HepG2 (cell line): ENCODE measurements at places on chromosomes 1 and 21. TPM values are rescaled to one million over a fixed set of nuclear protein-coding genes. Genes with fewer than 3 reads are reported as not detected.

GRCh38 chr1:158117854-158118704 is 62.6 kb upstream of the CD1D start:
- no peak overlapping the region for H3K4me3 ChIP-seq
- peak; percentile 28 for DNase-seq
- no peaks in the 10 kb centered on the region for H3K4me1 ChIP-seq
- no peaks in the 10 kb centered on the region for H3K36me3 ChIP-seq
- H3K27me3 ChIP-seq = no peaks in the 10 kb centered on the region; the same call in 1 of the 2 replicates

DNA sequence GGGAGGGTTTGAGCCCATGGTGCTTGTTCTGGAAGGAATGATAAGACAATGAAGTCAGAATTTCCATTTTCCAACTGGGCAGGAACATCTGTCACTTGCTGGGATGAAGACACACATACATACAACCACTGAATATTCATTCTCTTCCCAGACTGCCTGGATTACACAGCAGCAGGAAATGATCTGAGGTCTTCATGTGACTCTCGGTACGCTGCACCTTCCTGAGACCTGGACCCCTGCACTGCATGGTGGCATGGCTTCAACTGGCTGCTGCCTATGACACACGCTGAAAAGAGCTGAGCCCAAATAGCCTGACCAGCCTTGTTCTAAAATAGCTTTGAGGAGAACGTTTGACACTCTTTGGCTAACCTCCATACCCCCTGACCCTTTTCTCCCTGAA is 150.6 kb downstream of the GABPA start:
- no peak overlapping the region for H3K4me3 ChIP-seq
- DNase-seq = no peak
- no peak overlapping the region for H3K27ac ChIP-seq
- no peaks in the 10 kb centered on the region for H3K27me3 ChIP-seq
- H3K4me1 ChIP-seq = peaks cover 44% of the 10 kb centered on the region
- H3K36me3 ChIP-seq = peaks cover 11% of the 10 kb centered on the region; the same call in 1 of the 3 replicates

DNA sequence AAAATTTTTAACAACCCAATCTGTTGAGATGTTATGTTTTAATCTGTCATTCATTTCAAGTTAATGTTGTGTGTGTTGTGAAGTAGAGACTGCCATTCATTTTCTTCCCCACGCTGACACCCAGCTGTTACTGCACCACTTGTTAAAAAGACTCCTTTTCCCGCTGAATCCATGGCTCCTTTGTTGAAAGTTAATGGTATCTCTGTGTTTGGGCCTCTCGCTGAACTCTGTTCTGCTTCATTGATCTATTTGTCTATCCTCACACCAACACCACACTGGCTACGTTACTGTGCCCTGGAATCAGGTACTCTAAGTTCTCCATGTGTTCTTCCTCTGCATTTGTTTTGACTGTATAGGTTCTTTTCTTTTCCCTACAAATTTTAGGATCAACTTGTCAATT is 58.2 kb downstream of the PDE9A start:
- H3K4me1 ChIP-seq = peaks cover 58% of the 10 kb centered on the region
- no peaks in the 10 kb centered on the region for H3K27me3 ChIP-seq
- no peak overlapping the region for H3K4me3 ChIP-seq
- no peaks in the 10 kb centered on the region for H3K36me3 ChIP-seq
- DNase-seq = peak; percentile 90

DNA sequence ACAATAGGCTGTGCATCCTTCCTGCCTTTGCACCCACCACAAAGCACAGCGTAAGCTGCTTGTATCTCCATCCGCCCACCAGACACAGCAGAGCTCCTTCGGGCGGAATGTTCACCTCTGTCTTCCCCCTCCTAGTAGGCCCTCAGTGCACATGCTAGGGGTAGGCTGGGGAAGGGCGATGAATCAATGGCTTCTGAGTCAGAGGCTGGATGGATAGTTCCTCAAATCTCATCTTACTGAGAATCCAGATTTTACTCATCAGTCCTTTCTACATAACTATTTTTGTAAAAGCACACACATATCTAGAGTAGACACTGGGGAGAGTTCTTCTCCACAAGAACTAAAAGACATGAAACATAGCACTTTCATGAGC is 73.8 kb downstream of the BCAR3 start:
- H3K4me3 ChIP-seq = no peak overlapping the region

DNA sequence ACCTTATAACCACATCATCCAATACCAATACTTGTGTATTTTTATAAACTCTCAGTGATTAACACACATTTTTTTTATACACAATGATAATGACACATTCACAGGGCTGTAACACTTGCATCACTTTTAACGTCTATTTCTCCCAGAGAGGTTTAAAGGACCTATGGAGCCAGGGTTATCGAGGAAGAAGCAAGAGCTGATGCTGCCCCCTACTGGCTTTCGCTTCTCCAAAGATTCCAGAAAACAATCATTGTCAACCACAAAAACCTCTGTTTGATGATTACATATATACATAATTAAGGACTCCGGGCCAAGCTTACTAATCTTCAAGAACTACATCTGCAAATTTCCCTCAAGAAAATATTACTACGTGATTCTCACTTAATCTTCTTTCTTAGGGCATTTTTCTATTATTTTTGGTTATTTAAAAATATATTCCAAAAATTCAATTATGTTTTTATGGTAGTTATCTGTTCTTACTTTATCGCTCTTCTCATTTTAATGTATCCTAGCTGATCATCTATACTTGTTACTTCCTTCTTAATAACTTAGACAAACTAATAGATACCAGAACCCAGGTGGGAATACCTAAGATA is 214.5 kb downstream of the VAV3 start:
- H3K27me3 ChIP-seq = no peaks in the 10 kb centered on the region
- no peak overlapping the region for H3K27ac ChIP-seq
- no peaks in the 10 kb centered on the region for H3K36me3 ChIP-seq
- H3K4me1 ChIP-seq = no peaks in the 10 kb centered on the region
- peak; percentile 65 for DNase-seq
- H3K4me3 ChIP-seq = no peak overlapping the region

DNA sequence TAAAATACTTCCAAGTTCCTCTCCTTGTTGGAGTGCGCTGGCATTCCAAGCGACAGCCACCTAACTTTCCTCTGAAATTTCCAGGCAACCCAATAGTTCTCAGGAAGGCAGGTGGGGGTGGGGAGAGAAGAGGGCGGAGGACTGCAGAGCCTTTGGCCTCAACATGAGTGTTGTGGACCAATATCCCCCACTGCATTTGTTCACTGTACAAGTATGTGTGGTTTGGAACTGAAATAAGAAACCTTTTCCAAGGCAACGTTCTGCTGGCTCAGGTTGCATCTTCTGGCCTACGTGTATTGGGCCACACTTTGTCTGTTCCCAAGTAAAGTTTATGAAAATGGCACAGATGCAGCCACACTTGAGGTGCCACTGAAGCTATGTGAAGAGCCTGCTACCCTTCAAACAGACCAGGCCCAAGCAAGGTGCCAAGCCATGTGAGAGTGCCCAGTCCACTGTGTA is 153.4 kb downstream of the DHRS3 start:
- peaks cover 23% of the 10 kb centered on the region for H3K4me1 ChIP-seq
- no peaks in the 10 kb centered on the region for H3K27me3 ChIP-seq
- no peak overlapping the region for H3K4me3 ChIP-seq
- peaks cover 10% of the 10 kb centered on the region for H3K36me3 ChIP-seq
- no peak overlapping the region for H3K27ac ChIP-seq

DNA sequence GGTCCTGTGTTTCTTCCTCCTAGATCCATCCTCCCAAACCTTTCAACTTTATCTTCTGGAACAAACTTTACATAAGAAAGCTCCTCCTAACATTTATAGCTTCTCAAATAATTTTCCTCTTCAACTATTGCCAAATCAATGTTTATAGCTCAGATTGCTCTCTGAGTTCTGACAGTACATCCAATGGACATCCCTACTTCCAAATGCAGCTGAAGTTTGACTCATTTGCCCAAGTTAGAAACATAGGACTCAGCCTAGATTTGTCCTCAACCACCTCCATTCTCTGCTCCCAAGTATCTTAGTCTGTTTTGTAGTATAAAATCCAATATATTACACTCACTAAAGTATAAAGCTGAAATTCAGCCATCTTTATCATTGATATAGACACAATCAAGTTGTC is 62.6 kb downstream of the ALG14 start:
- no peaks in the 10 kb centered on the region for H3K27me3 ChIP-seq
- DNase-seq = no peak
- no peak overlapping the region for H3K4me3 ChIP-seq

- H3K27ac ChIP-seq = no peak overlapping the region
- H3K4me3 ChIP-seq = no peak overlapping the region
- H3K27me3 ChIP-seq = no peaks in the 10 kb centered on the region
- DNase-seq = no peak
- no peaks in the 10 kb centered on the region for H3K4me1 ChIP-seq
Measured at GRCh38 chr1:238916828-238917227, 469.5 kb upstream of the CHRM3 start.

GRCh38 chr1:179781962-179782361 is 38.9 kb downstream of the FAM163A start:
- H3K27ac ChIP-seq = no peak overlapping the region
- H3K4me1 ChIP-seq = no peaks in the 10 kb centered on the region
- no peak for DNase-seq
- no peak overlapping the region for H3K4me3 ChIP-seq
- H3K27me3 ChIP-seq = peaks cover 2% of the 10 kb centered on the region; the same call in 1 of the 2 replicates

- H3K36me3 ChIP-seq = peaks cover 24% of the 10 kb centered on the region
- no peak overlapping the region for H3K4me3 ChIP-seq
- no peaks in the 10 kb centered on the region for H3K27me3 ChIP-seq
- peaks cover 13% of the 10 kb centered on the region for H3K4me1 ChIP-seq
Measured at GRCh38 chr1:41041614-41042270, 20.2 kb upstream of the SLFNL1 start.

DNA sequence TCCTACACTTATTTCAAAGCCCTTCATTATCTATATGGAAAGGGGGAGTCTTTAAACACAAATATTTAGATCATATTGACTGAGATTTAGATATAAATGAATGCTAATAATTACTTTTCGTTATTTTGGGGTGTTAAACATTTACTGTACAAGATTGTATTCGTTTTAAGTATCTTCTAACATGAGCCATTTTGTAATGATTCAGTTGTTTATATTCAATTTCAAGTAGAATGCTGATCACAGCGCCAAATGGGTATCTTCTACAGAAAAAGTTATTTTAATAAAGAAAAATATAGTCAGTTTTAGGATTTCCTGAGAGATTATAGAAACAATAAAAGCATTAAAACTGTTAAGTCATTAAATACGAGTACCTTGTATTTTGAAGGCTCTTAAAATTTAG is 104.5 kb upstream of the HNRNPU start:
- H3K4me1 ChIP-seq = peaks cover 41% of the 10 kb centered on the region
- no peaks in the 10 kb centered on the region for H3K36me3 ChIP-seq
- DNase-seq = no peak

The CFHR5 gene
- total RNA-seq = not detected in 2 replicates
